Activated CD8-positive, alpha-beta T cell treated with anti-CD3 and anti-CD28 coated beads, Interleukin-2, amount 10 ng/mL, durations not matched to agents 7 days and 5 days (primary cell): ENCODE measurements at places on chromosomes 2 and 18. TPM values are rescaled to one million over a fixed set of nuclear protein-coding genes. Genes with fewer than 3 reads are reported as not detected.

- DNase-seq = no peak
These were observed 10.7 kb upstream of the HPCAL1 start for GRCh38 chr2:10292033-10292432.

DNA sequence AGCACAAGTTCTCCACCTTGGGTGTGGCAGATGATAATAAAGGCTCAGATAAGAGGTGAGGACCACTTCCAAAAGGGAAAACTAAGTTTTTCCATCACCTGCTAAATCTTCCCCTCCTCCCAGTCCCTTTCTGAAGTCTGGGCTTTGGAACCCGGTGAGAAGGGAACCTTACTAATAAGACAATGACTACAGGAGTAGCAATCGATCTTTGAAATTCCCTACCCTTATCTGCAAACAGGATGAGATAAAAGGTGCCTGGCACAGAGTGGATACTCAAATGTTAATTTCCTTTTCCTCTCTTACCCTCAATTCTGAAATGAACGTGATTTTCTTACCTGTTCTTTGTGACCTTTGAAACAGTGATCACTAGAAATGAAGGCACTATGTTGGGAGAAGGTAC, 69.7 kb upstream of the NARS1 start:
- no peak for DNase-seq

DNA sequence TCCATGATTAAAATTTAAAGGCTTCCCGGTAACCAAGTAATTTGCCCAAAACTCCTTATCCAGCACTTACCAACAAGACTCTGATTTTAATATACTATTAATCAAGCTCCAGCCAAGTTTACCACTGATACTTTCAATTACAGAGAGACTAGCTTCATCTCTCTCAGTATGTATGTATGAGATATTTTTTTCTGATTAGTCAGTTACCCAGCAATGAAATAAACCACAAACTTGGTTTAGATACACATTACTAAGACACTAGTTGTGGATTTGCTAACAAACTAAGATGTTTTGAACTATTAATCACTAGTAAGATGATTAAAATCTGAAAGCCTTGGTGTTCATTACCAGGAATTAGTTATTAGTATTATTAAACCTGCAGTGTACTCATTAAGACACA, 1272.2 kb upstream of the ACVR2A start:
- no peak for DNase-seq

DNA sequence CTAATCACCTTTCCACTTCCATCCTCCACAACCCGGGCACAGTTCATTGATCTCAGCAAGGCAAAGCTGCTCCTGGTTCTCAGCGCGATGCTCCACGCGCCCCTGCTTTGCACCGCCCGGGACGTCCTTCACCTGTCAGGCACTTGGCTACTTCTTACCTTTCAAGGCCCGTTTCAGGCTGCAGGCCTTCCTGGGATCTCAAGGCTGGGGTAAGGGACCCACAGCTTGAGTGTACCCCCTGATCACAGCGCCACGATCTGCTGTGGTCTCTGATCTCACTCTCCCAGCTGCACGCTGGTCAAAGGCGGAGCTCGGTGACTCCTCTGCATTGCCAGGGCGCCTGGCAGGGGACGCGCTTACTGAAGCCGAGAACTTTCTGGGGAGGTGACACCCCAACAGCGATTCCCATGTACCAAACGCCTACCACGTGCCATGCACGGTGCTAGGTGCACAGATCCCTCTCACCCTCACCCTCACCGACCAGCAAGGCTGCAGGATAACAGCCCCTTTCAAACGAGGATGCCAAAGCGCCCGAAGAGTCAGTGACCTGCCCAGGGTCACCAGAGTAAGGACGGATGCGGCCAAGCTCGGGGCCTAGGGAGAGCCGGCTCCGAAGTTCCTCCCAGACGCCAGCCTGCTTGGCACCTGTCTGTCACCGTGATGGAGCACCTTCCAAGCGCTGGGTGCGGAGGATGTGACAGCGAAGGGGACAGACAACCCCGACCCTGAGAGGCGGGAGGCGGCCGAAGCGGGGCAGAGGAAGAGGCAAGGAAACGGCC, 818 bp downstream of the ITGB1BP1 start:
- peak; percentile 68 for DNase-seq

GRCh38 chr2:22912398-22912797, 472.6 kb upstream of the KLHL29 start:
- no peak for DNase-seq

The C2orf15 gene
- 0.86 TPM for total RNA-seq

DNA sequence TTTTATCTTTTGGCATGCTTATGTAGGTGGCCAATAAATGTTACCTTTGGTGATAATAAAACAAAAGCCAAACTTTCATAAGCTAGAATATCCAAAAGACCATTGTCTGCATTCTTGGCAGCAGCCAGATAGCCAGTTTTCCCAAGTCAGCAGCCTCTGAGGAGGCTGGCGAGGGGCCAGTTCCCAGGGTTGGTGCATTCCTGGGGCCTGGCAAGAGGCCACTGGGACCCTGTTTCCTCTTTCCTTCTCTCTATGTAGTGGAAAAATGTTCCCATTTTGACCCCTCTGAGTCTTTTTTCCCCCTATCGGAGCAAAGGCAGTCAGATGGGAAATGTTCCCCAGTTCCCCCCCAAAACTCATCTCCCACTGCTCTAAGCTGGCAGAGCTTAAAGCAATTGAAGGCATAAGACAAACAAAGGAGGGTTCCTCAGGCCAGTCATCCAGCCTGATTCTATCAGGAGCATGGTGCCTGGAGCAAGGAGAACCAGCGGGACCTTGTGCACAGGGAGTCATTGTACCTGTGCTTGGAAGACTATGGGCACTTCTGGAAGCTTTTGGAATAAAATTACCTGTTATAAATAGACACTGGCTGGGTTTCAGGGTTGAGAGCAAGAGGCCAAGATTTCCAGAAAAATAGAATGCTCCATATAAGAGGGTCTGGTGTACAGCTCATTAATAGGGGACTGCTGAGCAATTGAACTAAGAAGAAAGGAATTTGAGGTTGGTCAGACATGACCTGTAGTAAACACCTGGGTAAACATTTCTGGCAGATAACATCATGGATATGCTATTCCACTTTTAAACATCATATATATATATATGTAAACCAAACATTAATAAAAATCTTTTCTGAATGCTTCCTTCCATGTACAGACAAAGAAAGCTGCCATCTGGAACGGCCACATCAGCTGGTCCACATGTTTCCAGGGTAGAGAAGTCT, 63.4 kb downstream of the NCKAP5 start:
- DNase-seq = no peak

The RAB6D gene
- not detected for total RNA-seq

DNA sequence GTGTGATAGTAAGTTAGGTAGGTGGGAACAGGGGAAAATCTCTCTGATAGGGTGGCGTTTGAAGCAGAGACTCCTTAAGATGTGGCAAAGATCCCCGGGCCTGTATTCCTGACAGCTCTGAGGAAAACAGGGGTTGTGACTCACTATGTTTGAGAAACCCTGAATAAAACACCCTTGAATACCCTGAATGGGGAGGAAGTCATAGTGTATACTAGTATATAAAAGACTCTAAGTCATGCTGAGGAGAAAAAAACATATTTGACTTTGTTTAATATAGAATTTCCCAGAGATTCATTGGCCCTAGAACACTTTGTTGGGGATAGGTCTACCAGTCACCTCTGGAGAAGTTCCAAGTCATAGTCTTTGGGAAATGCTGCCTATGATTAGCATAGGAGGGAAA, 590.9 kb downstream of the IRS1 start:
- DNase-seq = no peak

The FANCL gene
- total RNA-seq = 16.6 TPM

DNA sequence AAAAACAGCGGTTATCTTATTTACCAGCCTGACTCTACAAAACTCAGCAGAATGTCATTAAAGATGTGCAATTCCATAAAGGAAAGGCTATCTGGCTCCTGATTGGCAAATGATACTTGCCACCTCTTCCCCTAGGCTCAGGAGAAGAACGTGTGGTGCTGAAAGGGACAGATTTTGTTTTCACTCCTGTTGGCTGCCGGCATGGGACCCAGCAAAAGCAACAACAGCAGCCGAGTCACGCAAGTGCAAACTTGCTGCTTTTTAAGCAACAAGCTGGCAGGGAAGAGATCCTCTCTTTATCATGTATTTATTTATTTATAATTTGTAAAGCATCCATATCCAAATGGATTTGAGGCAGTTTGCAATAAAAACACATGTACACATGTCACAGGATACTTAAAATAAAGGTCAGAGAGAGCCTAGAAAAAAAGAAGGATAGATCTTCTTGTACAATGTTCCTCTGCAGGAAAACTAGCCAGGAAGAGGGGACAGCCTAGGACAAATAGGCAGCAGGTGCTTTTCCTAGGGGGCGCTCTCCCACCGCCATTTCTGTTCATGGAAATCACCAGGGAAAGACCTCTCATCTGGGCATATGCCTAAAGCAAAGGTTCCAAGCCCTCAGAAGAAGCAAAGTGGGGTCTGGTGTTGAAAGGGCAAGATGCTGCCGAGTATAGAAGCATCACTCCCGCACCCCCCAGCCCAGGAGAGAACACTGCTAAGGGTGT, 799.3 kb downstream of the BCL11A start:
- no peak for DNase-seq

GRCh38 chr18:77528872-77529271, 279.2 kb downstream of the GALR1 start:
- DNase-seq = no peak

- no peak for DNase-seq
These were observed 4.3 kb downstream of the AGPS start for GRCh38 chr2:177396703-177397460.

The SPDYA gene
- total RNA-seq = 1.2 TPM

The SPC25 gene
- total RNA-seq = 69.8 TPM

DNA sequence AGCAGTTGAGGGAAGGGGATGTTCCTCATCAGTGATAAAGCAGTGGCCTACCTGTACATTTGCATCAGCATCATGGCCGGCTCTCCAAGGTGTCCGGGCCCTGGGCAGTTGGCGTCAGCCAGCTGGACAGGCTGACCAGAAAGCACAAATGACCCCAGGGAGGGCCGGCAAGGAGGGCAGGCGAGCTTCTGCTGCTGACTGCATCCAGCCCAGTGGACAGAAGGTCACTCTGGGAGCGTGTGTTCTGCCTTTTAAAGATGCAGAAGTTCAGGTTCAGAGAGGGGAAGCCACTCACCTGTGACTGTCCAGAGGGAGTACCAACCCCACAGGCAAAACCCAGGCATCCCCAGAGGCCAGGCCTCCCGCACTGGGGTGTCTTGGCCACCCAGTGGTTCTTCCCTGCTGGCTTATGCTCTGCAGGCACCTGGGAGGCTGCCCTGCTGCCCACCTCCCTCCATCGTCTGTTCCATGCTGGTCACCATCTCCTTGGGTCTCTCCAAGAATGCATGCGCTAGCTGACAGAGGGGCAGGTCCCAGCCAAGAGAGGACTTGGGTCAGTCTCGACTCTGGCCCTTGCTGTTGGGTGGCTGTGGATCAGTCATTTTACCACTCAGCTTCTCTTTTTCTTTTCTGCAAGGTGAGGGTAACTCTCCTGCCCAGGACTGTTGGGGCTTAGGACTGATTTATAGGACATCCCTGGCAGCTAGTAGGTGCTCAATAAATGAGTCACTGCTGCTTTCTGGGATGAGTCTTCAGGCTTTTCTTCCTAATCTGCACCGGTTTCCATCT, 89.9 kb downstream of the INHBB start:
- no peak for DNase-seq

The GDF7 gene
- total RNA-seq = not detected

The GYPC gene
- total RNA-seq = 168 TPM

DNA sequence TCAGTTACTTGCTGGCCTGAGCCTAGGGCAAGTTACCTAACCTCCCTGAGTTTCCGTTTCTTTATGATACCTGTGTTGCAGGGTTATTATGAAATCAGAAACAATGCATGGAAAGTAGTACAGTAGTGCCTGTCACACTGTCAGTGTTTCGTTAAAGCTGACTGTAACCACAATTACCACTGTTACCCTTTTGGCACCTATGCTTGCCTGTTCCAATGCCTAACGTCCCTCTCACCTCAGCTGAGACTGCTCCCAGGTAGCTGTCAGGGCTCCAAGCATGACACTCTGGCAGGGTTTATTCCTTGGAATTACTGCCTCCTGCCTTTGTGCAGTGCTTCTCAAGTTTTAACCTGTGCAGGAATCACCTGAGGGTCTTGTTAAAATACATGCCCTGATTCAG, 135.2 kb upstream of the RBMS1 start:
- no peak for DNase-seq

DNA sequence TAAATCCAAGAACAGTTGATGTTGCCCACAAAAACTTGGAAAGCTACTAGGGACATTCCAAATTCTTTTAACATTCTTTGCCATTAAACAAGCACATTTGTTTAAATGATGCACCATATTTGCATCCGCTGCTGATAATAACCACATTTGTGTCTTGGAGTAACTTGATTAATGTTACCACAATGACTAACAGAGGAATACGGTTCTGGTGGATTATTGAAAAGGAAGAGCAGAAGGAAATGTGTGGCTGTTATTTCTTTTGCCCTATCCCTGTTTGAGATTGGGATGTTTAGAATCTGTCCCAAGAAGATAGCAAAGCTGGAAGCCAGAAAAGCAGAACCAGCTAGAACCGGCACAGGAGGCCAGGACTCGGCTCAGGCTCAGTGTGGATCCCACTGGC, 39.2 kb upstream of the RASGRP3 start:
- no peak for DNase-seq

The MDH1B gene
- 0.57 TPM for total RNA-seq

- no peak for DNase-seq
These were observed 644 bp upstream of the DYM start for GRCh38 chr18:49460976-49461601.

DNA sequence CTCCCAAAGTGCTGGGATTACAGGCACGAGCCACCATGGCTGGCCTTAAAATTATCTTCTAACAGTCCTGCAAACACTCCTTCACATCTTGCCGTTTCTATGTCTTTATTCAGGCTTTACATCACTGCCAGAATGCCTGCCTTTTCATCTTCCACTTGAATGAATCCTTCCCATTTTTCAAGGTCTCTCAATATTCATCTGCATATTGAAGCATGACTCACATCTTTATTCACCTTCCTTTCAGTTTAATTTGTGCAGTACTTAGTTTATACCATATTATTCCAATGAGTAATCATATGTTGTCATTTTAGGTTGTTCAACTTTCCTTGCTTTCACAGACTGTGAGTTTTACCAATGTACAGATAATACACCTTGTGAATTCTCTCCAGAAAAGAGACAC, 510.1 kb upstream of the PIK3C3 start:
- no peak for DNase-seq

DNA sequence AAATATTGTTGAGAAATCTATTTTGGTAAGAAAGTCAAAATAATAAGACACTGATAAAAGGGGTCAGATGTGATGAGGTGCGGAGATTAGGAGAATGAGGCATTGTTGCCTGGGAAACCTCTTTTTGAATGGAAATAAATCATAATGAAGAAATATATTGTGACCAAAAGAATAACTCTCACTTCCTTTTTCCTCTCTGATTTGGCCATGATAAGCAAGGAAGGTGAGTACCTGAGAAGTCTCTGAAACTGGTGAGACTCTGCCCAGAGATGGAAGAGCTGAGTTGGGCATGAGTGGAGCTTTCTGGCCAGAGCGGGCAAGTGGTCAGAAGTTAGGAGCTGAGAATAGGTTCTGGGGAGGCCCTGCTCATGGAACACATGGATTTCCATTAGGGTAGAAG, 11.8 kb downstream of the LAMA3 start:
- no peak for DNase-seq

The ASB18 gene
- not detected for total RNA-seq
